ENCODE measurements at places on chromosomes 1 and 21. TPM values are rescaled to one million over a fixed set of nuclear protein-coding genes. Genes with fewer than 3 reads are reported as not detected.

The SESN2 gene
- total RNA-seq = 13.4 TPM

- DNase-seq = no peak
Observed at GRCh38 chr1:25184001-25184762, 48.1 kb downstream of the SYF2 start.

GRCh38 chr1:235002706-235003300 lies 125.8 kb downstream of the TOMM20 start:
- no peak for DNase-seq

DNA sequence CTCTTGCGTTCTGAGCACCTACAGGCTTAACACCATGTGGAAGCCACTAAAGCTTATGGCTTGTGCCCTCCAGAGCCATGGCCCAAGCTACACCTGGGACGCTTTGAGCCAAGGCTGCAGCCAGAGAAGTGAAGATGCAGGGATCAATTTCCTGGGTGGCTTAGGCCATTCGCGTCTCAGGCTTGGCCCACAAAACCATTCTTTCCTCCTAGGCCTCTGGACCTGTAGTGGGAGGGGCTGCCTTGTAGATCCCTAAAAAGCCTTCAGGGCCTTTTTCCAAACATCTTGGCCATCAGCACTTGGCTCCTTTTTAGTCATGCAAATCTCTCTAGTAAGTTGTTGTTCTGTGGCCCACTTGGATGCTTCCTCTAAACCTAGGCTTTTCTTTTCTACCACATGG lies 401.7 kb upstream of the RUNX1 start:
- no peak for DNase-seq
